ENCODE measurements at places on chromosomes 5 and 9. TPM values are rescaled to one million over a fixed set of nuclear protein-coding genes. Genes with fewer than 3 reads are reported as not detected.

DNA sequence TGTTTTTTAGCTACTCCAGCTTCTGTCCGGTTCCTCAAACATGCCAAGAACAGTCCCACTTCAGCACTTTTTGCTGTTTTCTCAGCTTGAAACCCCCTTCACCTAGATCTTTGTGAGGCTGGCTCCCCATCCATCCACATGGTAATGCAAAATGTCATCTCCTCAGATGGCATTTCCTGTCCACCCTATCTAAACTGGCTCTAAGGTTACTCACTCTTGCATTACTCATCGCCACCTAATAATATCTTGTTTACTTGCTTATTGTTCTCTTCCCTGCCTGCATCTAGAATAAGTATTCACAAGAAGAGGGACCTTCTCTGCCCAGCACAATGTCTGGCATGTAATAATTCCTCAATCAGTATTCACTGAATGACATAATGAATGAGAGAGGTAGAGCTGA is 220.1 kb downstream of the FAM114A2 start:
- no peak for DNase-seq

- no peak for DNase-seq
These were observed 27.1 kb downstream of the NANS start for GRCh38 chr9:98083566-98084183.

DNA sequence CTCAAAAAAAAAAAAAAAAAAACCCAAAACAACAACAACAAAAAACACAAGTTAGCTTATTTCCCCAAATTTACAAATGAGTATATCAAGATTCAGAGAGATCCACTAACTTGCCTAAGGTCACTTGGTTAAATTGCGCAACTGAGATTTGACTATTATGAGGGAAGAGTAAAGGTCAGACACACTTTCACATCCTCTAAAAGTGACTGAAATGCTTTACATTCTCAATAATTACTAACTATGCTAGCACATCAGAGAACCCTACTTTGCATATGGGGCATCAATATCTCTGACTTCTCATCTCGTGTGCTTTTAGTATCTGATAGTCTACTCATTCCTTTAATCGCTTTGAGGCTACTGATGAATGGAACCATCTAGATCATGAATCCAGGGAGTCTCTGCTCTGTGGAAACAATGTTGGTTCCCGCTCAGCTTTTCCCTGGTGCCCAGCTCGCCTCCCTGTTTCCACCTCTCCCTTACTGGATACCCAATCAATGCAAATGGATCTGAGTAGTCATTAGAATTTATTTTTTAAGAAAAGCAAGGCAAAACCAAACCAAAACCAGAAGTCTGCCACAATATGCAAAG is 182.1 kb upstream of the TRIM32 start:
- no peak for DNase-seq

GRCh38 chr9:136225366-136225747 is 20.3 kb downstream of the QSOX2 start:
- DNase-seq, result no peak

- no peak for DNase-seq
These were observed 247.3 kb upstream of the TAS2R1 start for GRCh38 chr5:9877488-9877887.

DNA sequence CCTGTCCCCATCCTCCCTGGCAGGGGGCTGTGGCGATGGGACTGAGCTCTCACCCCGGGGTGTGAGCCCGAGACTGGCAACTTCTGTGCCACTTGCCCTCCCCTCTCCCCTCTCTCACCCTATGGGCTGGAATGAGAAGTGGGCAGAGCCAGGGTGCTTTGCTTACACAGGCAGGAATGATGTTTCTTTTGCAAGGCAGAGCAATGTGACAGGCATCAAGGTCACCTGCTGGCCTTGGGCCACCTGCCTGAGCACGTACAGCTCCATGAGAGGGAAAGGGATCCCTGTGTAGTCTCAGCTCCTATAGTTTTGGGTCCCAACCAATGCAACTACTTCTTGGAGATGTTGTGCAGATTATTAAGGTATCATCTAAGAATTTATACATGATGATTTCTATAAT is 252.8 kb upstream of the DAP start:
- DNase-seq, result no peak

- no peak for DNase-seq
These were observed 54.1 kb downstream of the UHRF2 start for GRCh38 chr9:6467006-6467625.

- DNase-seq, result no peak
These were observed 43.4 kb downstream of the RETREG1 start for GRCh38 chr5:16573401-16573800.

GRCh38 chr9:90969021-90969675 is 167.5 kb downstream of the SYK start:
- no peak for DNase-seq

DNA sequence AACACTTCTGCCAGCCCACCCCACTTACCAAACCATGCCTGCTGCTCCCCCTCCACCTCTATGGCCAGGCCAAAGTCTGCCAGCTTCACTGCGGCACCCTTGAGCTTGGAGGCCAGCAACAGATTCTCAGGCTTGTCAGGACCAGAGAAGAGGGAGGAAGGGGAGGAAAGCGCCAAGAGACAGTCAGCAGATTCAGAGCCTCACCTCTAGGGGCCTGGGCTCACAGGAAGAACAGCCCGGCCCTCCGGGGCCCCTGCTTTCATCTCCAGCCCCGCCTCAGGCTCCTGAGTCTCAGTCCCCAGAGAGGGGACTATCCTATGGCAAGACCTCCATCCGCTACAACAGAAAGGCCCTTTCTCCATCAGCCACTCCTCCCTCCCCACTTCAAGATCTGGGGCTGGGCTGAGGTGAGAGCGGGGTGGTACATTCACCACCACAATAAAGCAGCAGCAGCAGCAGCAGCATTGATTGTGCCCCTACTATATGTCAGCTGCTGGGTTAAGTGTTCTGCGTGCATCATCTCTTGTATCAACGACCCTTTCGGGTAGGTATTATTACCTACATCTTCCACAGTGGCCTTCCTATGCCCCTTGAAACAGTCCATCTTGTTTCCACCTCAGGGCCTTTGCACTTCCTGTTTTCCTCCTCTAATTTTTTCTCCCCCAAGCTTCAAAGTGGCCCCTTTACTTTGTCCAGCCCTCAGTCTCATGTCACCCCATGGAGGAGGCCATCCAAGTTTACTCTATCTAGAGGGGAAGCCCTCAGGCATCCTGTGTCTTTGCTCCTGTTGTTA is 36.0 kb downstream of the CAMK2A start:
- no peak for DNase-seq

DNA sequence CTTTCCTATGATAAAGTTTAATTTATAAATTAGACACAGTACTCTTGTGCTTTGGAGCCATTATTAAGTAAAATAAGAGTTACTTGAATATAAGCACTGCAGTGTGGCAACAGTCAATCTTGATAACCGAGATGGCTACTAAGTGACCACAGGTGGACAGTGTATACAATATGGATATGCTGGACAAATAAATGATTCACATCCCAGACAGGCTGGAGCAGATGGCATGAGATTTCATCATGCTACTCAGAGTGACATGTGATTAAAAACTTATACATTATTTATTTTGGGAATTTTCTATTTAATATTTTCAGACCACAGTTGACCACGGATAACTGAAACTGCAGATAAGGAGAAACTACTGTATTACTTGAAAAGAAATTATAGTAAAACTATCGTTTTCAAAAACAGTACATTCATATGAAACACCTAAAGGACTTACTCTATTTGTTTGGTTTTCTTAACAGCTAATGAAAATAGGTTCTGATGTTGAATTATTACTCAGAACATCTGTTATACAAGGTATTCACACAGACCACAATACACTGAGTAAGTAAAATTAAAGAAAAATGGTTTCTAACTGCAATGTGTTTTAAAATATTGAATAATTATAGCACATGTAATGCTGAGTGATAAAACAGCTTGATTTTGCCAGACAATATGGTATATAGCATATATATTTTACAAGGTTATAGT is 16.0 kb downstream of the LYRM7 start:
- peak; percentile 53 for DNase-seq

GRCh38 chr9:16883586-16883985 is 13.1 kb upstream of the BNC2 start:
- no peak for DNase-seq

DNA sequence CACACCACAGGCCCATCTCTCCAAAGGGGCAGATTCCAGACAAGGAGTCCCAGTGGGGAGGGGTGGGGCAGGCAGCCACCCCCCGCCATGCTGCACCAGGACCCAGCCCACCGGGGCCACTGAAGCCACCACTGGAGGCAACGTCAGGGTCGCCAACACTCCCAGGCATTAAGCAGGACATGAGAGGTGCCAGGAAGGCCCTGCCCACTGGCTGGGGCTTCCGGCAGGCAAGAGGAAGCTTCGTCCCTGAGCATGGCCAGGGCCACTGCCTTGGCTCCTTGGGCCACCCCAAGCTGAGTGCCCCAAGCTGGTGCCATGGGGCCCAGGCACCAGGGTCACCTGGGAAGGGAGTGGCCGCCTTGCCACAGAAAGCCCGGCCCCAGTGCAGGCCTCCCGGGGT is 17.5 kb downstream of the KCNT1 start:
- no peak for DNase-seq

DNA sequence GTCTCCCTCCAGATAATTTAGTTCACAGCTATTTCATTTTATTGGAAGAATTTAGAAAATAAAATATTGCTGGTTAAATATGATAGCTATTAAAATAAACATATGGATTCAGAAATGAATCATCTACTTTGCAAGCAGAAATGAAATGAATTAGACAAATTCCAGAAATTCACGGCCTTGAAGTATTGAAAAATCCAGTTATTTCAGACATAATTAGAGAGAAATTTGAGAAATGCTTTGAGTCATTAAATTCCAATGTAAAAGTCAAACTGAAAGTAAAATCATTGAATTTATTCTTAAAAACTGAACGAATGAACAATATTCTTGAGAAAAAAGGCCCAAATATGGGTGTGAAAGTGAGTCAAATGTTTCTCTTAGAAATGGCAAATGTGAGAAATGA is 632.6 kb upstream of the EDIL3 start:
- no peak for DNase-seq

DNA sequence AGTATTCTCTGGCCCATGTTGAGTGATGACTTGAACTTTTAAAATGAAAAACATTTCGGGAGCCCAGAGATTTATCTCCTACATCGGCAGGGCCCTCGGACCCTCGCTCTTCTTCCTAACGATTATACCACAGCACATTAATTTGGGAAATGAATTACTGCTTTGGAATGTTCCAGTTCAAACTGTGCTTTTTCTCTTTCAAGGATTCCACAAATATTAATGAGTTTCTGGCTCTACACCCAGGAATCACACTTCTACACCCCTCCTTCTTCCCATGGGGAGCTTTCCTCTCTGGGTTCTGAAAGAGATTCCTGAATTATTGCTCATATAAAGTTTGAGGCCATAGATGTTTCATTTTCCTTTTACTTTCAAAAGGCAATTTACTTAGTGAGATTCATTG is 41.2 kb downstream of the NSG2 start:
- no peak for DNase-seq

DNA sequence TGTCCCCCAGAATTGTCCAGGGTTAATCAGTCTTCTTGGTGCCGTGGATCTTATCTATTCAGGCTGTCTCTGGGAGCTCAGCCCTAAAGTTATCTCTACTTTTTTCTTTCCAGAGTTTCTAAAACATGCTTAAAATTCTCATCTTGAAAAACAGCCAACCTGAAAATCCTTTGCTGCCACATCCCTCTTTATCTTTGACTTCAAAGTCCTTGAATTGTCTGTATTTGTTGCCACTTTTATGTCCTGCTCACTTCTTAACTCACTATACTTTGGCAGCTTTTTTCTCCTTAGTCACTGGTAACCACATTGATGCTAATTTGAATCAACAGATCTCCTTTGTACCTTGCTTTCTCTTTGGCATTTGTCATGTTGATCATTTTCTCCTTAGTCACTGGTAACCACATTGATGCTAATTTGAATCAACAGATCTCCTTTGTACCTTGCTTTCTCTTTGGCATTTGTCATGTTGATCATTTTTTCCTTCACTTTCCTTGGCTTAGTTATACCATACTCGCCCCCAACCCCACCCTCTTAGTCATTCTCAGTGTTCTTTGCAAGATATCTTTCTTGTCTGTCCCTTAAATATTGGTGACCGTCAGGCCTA is 8.5 kb downstream of the DMXL1 start:
- DNase-seq, result no peak

The FOXD4L4 gene
- 0.53 TPM for total RNA-seq

The HK3 gene
- total RNA-seq, result not detected

The FGD3 gene
- total RNA-seq, result 84.9 TPM

The CHSY3 gene
- total RNA-seq, result 0.33 TPM

The SYK gene
- total RNA-seq, result 32.1 TPM

The DROSHA gene
- 154 TPM for total RNA-seq

The RGS7BP gene
- total RNA-seq, result not detected

The GABRA1 gene
- total RNA-seq, result not detected

The FOXD4L3 gene
- total RNA-seq, result not detected

The AK3 gene
- 34.0 TPM for total RNA-seq
